Common myeloid progenitor, CD34-positive (primary cell): ENCODE measurements at places on chromosomes 12 and 14.

DNA sequence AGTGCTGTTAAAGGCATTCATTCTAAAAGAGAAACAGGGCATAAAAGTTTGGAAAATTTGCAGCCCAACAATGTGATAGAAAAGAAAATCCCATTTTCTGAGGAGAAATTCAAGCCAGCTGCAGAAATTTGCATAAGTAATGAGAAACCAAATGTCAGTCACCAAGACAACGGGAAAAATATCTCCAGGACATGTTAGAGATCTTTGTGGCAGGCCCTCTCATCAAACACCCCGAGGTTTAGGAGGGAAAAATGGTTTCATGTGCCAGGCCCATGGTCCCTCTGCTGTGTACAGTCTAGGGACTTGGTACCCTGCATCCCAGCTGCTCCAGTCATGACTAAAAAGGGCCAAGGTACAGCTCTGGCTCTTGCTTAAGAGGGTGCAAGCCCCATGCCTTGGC, 251.0 kb upstream of the FAR2 start:
- DNase-seq = no peak

- DNase-seq = no peak
Measured at GRCh38 chr12:125203145-125203765, 138.0 kb downstream of the AACS start.

DNA sequence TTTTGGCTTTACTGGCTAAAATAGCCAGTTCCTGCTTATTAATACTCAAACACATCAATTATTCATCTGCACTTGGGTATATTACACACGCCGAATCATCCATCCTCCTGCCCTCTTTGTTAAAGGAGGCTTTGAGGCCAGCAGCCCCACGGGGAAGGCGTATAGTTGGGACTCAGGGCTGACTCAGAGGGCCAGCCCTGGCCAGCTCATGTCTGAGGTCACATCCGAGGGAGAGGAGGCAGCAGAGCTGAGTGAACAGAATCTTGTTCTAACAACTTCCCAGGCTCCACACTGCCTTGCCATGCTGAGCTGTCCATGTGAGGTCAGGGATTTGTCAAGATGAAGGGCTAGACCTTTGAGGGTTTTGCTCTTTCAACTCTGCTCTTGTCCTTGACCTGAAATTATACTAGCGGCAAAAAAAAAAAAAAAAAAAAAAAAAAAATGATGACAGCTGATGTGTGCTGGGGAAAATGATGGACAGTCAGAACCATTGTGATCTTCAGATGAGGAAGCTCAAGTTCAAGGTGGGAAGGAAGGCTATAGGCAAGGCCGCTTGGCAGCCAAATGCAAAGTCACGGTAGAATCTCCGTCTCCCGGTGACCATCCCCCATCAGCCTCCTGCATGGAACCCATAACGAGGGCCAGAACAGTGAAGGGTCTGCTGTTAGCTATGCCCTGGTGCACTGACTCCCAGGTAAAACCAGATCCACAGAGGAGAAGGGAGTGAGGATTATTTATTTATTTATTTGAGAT, 12.5 kb upstream of the MARK3 start:
- DNase-seq = no peak

- no peak for DNase-seq
Measured at GRCh38 chr12:87897662-87898061, 131.5 kb downstream of the C12orf50 start.

DNA sequence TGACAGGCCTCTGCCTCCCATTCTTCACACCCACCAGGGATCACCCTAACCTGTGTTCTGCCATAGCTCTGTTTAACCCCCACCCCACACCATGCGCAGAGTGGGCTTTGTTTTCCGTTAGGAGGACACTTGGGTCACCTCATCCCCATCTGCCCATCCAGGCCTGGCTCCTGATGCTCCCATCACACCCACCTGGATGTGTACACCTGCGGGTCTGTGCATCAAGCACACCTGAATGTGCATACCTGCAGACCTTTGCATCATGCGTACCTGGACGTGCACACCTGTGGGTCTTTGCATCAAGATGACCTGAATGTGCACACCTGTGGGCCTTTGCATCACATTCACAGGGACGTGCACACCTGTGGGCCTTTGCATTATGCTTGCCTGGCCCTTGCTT, 835.8 kb upstream of the TMEM132C start:
- DNase-seq = no peak

GRCh38 chr12:31324845-31325523, 966 bp downstream of the SINHCAF start:
- DNase-seq = peak; percentile 41

DNA sequence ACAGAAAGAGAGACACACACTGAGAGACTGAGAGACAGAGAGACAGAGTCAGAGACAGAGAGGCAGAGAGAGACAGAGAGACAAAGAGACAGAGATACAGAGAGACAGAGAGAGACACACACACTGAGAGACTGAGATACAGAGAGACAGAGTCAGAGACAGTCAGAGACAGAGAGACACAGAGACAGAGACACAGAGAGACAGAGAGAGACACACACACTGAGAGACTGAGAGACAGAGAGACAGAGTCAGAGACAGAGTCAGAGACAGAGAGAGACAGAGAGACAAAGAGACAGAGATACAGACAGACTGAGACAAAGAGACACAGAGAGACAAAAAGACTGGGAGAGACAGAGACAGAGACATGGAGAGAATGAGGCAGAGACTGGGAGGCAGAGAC, 90.0 kb downstream of the GALNT9 start:
- no peak for DNase-seq

DNA sequence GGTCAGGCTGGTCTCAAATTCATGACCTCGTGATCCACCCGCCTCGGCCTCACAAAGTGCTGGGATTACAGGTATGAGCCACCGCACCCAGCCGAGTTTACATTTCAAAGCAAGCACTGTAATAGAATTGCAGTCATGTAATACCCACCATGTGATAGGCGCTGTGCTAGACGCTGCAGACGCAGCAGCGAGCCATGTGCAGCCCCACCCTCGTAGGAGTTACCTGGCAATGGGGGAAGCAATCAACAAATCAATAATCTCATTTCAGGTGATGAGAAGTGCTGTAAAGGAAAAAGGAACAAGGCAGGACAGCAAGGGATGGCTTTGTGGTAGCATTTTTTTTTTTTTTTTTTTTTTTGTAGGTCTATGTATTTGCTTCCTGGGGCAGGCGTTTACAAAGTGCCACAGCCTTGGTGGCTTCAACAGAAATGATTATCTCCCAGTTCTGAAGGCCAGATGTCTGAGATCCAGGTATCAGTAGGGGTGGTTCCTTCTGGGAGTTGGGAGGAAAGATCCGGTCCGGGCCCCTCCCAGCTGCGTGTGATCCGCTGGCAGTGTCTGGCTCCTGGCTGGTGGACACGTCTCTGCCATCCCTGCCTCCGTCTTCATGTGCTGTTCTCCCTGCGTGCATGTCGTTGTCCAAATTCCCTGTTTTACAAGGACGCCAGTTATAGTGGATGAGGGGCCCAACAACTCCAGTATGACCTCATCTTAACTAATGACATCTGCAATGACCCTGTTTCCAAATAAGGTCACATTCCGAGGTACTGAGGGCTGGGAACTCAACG, 72.8 kb downstream of the TNFAIP2 start:
- DNase-seq = no peak

DNA sequence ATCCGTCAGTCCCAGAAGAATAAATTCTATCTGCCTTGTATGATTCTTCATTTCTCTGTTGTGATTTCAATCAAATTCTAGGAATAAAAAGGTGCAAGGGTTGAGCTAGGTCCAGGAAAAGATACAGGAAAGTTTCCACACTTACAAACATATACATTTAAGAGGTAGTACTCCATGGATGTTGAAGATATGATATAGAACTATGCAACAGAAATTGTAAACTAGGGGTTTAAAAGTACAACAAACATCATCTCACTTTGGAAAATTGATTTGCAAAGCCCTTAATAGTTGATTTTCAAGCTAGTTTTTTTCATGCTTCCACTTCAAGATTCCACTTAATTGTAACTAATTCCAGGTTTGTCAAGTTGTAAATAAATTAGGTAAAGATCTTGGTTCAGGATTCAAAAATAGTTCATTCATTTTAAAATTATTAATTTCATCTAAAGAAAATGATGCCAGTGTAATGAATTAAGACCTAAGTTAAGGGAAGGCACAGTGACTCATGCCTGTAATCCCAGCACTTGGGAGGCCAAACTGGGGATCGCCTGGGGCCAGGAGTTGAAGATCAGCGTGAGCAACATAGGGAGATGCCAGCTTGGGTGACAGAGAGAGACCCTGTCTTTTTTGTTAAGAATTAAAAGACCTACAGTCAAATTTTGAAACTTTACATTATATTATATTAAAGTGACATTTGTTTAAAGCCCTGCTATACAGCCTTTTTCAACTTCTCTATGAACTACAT, at the start of gene OR6C70:
OR6C70 (minus strand) TSS at position 51 of the 742 bp plus-strand sequence; CDS start at position 51, 0 bp downstream.
- no peak for DNase-seq

- DNase-seq = no peak
Measured at GRCh38 chr14:59863806-59864525, 6.6 kb downstream of the RTN1 start.

DNA sequence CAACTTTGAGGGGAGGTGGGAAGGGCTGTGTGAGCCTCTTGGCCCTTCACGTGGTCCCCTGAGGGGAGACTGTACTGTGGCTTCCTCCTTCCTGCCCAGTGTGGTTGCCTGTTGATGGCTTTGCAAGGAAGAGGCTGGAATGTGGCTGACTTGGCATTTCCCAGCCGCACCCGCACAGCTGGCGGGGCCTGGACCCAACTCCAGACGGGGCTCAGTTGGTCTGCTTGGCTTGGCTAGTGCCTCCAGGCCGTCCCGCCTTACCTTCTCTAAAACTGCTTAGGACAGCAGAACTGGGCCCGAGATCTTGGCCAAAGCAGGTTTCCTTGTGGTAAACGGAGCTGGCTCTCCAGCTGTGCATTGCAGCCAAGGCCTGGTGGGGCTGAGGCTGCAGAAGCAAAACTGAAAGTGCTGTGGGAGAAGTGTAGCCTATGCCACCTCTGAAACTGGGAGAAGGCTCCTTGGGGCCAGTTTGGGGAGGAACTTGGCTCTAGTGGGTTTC, 139.5 kb downstream of the SMOC1 start:
- peak; percentile 45 for DNase-seq

GRCh38 chr14:39491134-39491571, 58.9 kb upstream of the FBXO33 start:
- DNase-seq = peak; percentile 41

DNA sequence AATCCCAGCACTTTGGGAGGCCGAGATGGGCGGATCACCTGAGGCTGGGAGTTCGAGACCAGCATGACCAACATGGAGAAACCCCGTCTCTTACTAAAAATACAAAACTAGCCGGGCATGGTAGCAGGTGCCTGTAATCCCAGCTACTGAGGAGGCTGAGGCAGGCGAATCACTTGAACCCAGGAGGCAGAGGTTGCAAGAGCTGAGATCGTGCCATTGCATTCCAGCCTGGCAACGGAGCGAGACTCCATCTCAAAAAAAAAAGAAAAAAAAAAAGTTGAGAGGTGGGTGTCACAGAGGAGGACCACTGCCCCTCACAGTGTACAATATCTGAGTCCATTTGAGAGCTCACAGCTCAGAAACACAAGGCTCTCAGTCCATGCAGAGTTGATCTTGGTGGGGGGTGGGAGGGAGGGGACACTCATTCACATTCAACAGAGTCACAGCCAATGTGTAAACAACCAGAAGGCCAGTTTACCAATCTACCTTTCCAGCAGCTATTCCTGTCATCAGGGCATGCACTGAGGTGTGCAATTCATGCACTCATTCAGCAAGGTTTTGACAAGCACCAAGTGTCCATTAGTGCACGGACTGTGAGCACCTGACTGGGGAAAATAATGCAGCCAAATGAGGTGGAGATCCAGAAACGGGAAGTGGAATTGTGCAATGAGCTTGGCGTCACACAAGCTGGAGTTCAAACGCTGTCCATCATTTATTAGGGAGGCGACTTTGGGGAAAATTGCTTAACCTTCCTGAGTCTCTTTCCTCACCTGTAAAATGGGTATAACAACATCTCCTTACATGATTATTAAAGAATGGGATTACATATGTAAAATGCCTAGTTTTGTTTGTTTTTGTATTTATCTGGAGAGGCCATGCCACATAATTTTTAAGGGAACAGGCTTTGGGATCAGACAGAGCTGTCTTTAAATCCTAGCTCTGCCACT, 4.4 kb upstream of the EIF5 start:
- peak; percentile 74 for DNase-seq

- no peak for DNase-seq
Measured at GRCh38 chr14:105272623-105273022, 24.3 kb downstream of the BTBD6 start.

- no peak for DNase-seq
Measured at GRCh38 chr12:131287015-131287937, 333.6 kb downstream of the ADGRD1 start.

- peak; percentile 93 for DNase-seq
Measured at GRCh38 chr14:103562429-103563225, at the start of the genes BAG5 and COA8. Gene BAG5 (minus strand): TSS chr14:103562657. CDS start chr14:103561164, 1,493 bp downstream. Gene COA8 (plus strand): TSS chr14:103562960. CDS start chr14:103563002, 42 bp downstream.

GRCh38 chr14:35986219-35986573, 160.1 kb downstream of the BRMS1L start:
- no peak for DNase-seq

- no peak for DNase-seq
Measured at GRCh38 chr12:49010092-49010668, 8.4 kb downstream of the PRKAG1 start.

GRCh38 chr12:100987552-100988521, 193.3 kb downstream of the ANO4 start:
- DNase-seq = peak; percentile 99

GRCh38 chr14:102523569-102524450, 14.2 kb upstream of the ANKRD9 start:
- no peak for DNase-seq

DNA sequence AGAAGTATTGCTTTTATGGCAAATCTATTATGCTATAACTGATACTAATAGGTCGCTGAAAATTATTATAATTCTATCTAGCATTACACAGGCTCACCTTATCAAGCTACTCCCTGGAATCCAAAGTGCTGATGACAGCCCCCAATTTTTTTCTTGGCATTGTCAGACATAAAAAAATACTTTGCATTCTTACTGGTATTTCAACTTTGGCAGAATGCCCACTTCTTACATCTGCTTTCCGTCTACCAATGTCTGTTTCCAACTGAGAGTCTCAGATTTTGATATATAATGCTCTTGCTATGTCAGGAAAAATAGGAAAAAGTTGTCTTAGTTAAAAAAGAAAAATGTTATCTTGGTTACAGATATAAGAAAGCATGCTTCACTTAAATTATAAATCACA, 615.4 kb downstream of the C12orf50 start:
- DNase-seq = no peak

DNA sequence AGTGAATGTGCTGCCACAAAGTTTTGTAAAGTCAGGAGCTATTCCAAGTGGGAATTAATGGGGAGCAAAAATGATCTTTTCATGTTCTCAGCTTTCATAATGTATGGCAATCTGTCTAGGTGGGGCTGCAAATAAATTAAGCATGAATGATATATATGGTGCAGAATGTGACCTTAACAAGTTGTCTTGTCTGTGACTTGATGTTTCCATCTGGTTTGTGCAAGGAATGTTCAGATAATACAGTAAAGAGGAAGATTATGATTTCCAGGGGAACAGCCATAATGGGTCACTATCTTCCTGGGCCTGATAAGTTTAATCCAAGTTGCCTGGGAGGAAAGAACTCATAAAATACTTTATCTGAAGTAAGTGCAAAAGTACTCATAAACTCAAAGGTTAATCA, 1815.8 kb upstream of the FLRT2 start:
- DNase-seq = no peak

GRCh38 chr12:121011820-121012219, 4.5 kb downstream of the C12orf43 start:
- DNase-seq = no peak
